ENCODE measurements at places on chromosomes 6 and 20.

DNA sequence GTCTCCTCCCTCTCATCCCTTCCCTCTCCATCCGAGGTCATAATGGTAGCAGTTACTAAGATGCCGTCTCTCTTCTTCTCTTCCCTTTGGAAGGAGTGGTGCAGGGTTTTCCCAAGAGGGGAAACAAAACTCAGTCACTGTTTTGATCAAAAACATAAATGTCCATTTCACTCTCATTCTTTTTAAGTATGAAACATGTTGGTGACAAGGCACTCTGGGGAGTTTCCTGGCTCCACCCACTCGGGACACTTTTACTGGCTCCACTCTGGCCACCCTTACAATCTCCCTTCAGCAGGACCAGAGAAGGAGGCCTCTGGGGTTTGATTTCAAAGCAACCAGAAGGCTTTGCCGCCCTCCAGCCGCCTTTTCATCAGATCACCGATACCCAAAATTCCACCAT lies 57.0 kb downstream of the FGD2 start:
- DNase-seq = no peak
- peaks cover 4% of the 10 kb centered on the region for H3K4me1 ChIP-seq
- H3K27ac ChIP-seq = no peak overlapping the region
- no peak overlapping the region for H3K4me3 ChIP-seq
- H3K36me3 ChIP-seq = no peaks in the 10 kb centered on the region
- H3K27me3 ChIP-seq = peaks cover 2% of the 10 kb centered on the region

- no peak for DNase-seq
- H3K36me3 ChIP-seq = no peaks in the 10 kb centered on the region
- H3K27me3 ChIP-seq = peaks cover 2% of the 10 kb centered on the region
Observed at GRCh38 chr6:38364127-38364526, 275.6 kb downstream of the BTBD9 start.

GRCh38 chr20:58583176-58583575 lies 67.9 kb upstream of the STX16 start:
- peaks cover 3% of the 10 kb centered on the region for H3K27me3 ChIP-seq
- DNase-seq = no peak
- H3K27ac ChIP-seq = no peak overlapping the region

DNA sequence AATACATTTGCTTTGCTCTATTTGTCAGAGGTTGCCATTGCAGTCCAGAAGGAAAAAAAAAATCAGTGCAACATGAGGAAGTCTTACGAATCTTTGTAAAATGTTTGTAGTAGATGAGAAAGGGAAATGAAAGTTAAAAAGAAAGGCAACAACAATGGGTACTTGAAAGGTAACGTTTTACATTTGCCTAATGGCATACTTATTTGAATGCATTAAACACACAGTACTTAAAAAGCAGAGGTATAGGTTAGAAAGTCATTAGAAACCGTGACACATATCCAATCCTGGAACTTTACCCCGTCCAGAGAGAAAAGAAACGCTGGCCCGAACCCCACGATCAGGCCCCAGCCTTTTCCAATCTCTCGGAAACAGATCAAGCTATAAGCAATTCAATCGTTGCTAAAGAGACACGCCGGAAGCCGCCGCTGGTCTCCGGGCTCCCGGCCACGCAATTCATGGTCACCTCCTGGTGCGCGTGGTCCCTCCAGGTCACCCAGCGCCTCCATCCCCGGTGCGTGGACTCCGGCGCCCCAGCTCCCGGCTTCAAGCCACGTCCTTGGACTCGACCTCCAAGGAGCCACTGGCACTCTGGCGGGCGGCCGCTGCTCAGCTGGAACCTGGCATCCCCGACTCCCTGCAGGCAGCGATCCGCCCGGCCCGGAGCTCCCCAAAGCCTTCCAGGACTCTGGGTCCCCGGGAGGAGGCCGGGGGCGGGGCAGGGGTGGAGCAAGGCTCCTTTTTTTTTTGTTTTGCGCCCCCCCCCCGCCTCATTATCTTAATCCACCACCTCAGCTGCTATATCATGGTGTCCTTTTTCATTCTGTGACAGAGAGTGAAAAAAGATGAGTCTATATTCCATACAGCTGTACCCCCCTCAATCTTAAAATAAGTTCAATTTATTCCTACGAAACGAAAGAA lies at the start of gene SLC18B1:
SLC18B1 (minus strand) TSS at position 687 of the 918 bp plus-strand sequence; CDS start at position 506, 181 bp downstream.
- peaks cover 3% of the 10 kb centered on the region for H3K27me3 ChIP-seq
- no peak within 1 kb of the TSS for H3K4me3 ChIP-seq
- peaks cover 15% of the 10 kb centered on the region for H3K4me1 ChIP-seq
- DNase-seq = no peak

DNA sequence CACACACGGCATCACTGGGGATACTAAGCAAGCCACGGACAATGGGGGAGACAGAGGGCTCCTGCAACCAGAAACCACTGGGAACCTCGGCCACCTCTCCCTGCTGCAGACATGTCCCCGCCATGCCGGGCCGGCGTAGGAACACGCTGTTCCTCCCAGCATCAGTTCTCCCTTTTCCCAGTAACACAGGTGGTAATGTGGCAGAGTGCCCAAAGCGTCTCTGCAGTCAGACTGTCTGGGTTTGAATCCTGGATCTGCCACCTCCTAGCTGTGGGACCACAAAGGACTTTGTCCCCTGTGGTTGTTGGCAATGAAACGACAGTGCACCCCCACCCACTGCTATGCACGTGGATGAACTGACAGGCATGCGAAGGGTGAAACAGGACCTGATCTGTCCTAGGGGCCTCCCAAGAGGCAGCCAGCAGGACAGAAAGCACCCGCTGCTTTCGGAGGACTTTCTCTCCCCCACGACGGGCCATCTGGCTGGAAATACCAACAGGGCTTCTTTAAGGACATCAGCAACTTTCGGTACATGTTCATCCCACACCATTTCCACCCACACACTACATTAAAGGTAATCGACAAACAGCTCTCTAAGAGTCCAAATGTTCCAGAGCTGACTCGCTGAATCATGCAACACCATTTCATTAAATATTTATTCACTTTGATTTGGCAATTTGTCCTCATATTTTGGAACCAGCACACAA lies 74.1 kb downstream of the SULF2 start:
- no peaks in the 10 kb centered on the region for H3K4me1 ChIP-seq
- DNase-seq = no peak
- no peaks in the 10 kb centered on the region for H3K36me3 ChIP-seq

- DNase-seq = no peak
- H3K27me3 ChIP-seq = no peaks in the 10 kb centered on the region
- H3K4me1 ChIP-seq = peaks cover 15% of the 10 kb centered on the region
- no peaks in the 10 kb centered on the region for H3K36me3 ChIP-seq
- H3K4me3 ChIP-seq = no peak overlapping the region
Observed at GRCh38 chr6:20876561-20876960, 342.3 kb downstream of the CDKAL1 start.

DNA sequence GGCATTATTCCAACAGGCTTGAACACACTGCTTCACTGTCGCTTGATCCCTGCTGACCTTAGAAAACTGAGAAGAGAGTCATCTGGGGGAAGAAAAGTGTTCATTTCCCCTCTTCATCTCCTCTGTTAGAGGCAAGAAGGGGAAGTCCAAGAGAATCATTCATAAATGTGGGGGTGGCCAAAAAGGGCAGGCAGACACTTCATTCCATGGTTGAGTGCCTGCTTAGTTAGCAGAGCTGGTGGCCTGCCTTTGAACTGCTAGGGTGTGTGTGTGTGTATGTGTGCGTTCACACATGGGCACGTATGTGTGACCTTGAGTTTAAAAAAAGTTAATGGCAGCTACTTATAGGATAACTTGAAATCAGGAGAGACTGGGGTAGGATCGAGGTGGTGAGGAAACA lies 39.4 kb upstream of the RFPL4B start:
- H3K27ac ChIP-seq = no peak overlapping the region
- no peak for DNase-seq
- H3K4me3 ChIP-seq = no peak overlapping the region
- peaks cover 22% of the 10 kb centered on the region for H3K27me3 ChIP-seq
- peaks cover 5% of the 10 kb centered on the region for H3K4me1 ChIP-seq

- H3K27ac ChIP-seq = peak within 1 kb of the TSS; percentile 18
- H3K27me3 ChIP-seq = peaks cover 14% of the 10 kb centered on the region
- H3K4me3 ChIP-seq = peak within 1 kb of the TSS; percentile 84
Observed at GRCh38 chr6:143677891-143678791, at the start of gene PHACTR2. Gene PHACTR2, plus strand, starts transcription at chr6:143677965. Its CDS starts 199 bp downstream, at chr6:143678164.

Measured in activated T-helper 1 cell treated with anti-CD3 and anti-CD28 coated beads, Interleukin-12 subunit alpha, Interleukin-12 subunit beta, Interleukin-2, Interleukin-4 antibody, amounts not matched to agents 30 ng/mL and 10 ng/mL and 1 ng/mL, durations not matched to agents 14 hours and 24 hours and 36 hours (primary cell).